ENCODE measurements at places on chromosomes 5 and 9.
A peak's percentile ranks its signal among the peaks of the same experiment; 100 is the strongest.

GRCh38 chr9:95927271-95928004 is 51.9 kb downstream of the ERCC6L2 start:
- no peak for DNase-seq

GRCh38 chr5:38527475-38527874 is 29.0 kb downstream of the LIFR start:
- DNase-seq = no peak

- no peak for DNase-seq
Measured at GRCh38 chr5:159912033-159912800, 4.1 kb upstream of the ADRA1B start.

GRCh38 chr9:83633676-83634075 is 10.7 kb downstream of the IDNK start:
- no peak for DNase-seq

DNA sequence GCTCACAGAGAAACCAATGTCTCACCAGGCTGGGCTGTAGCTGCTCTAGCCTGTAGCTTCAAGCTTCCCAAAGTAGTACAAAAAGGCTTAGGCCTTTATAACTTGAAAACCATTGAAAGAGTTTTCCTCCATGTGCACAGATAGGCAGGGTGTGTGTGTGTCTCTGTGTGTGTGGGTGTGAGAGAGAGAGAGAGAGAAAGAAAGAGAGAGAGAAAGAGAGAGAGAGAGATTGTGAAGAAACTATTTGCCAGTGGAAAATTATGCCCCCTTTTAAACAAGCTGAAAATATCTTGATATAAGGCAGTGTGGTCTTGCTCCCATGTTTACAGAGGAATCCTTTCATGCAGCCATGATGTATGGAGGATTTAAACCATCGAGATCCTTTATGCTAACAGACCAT is 17.9 kb upstream of the GDNF start:
- DNase-seq = no peak

DNA sequence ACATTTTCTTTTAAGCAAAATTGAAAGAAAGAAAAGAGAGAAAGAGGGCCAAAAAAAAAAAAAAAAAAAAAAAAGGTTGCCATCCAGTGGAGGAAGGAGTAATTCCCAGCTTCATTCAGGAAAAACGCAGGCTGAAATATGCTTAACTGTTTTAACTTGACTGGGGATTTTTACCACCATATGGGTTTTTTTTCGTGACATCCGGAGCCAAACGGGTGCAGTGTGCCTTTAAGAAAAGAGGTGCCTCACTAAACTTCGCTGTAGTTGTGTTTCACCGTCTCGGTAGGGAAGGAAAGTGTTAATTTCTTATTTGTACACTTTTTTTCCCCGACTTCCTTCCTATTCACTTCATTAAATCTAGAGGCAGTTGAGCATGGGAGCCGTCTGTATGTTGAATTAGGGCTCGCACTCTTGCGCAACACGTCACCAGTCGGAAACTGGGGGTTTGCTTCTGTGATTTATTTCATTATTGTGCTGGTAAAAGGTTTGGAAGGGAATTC is 143.0 kb downstream of the SMARCA2 start:
- DNase-seq = peak; percentile 33

Measured in NCI-H460 (cell line).